ENCODE measurements at places on chromosomes 1 and 21.

DNA sequence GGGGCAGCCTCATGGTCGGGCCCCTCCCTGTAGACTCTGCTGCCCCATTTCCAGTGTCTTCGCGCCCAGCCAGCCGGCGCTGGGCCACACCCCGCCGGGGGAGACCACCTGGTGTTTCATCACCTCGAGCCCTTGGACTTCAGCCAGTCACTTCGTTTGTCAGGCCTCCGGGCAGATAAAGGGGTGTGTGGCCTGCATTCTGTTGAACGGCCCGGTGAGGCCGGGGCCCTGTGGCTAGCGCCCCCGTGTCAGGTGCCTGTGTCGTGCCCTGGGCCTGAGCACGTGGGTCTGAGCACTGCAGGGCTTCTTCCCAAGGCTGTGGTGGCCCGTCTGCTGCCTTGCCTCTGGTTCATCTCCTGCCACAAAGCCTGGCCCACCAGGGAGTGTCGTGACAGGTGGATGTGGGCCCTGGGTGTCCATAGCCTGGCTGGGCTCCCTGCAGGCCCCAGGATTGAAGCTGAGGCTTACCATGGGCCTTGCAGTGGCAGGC is 65.2 kb upstream of the DIP2A start:
- DNase-seq, result no peak

GRCh38 chr1:65026235-65026634 is 59.9 kb upstream of the JAK1 start:
- DNase-seq, result no peak

DNA sequence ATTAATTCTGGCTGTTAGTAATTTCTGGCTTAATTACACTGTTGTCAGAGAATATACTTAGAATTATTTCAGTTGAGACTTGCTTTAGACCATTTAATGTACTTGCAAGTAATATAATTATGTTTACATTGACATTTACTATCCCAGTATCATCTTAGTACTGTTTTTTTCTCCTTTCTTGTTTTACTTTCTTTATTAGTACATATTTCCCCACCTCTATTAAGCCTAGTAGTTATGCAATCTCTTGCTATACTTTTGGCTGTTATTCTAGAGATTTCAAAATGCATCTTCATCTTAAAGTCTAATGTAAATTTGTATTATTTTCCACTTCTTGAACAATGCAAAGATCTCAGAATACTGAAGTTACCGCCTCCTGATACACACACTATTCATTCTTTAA is 24.4 kb downstream of the BRWD1 start:
- DNase-seq, result no peak

- peak; percentile 81 for DNase-seq
Measured at GRCh38 chr1:169487133-169487532, 1.4 kb upstream of the SLC19A2 start.

DNA sequence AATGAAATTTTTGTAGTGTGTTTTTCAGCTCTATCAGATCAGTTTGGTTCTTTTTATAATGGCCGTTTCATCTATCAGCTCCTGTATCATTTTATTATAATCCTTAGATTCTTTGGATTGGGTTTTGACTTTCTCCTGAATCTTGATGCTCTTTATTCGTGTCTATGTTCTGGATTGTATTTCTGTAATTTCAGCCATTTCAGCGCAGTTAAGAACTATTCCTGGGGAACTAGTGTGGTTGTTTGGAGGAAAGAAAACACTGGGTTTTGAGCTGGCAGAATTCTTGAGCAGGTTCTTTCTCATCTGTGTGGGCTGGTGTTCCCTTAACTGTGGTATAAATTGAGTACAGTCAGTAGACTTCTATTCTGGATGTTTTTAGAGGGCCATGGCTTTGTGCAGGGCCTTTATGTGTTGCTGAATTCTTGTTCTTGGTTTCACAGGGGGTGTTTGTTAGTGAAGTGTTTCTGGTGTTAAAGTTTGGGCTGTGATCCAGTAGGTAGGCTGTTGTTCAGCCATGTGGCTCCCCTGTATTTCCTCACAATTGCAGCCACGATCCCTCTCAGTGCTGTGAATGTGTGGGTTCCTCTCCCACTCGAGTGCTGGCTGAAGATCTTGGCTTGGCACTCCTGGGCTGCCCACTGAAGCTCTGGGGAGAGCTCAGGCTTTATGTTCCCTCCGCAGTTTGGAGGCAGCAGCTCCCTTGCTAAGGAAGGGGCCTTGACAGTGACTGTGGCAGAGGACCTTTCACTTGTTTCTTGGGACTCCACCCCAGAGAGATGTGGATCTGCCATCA is 56.0 kb upstream of the CCDC190 start:
- DNase-seq, result no peak

- no peak for DNase-seq
Measured at GRCh38 chr1:17095141-17095540, 24.1 kb downstream of the PADI2 start.

DNA sequence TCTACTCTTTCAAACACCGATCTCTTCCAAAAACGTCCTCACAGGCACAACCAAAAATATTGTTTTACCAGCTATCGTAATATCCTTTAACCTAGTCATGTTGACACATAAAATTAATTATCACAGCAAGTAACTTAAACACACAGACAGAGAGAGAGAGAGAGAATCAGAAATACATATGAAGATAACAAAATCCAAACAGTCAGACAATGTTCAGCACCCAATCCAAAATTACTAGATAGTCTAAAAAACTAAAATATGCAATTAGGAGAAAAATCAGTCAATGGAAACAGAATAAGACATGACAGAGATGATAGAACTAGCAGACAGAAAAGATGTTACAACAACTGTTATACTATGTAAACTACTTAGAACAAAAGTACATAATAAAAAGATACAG is 537.7 kb downstream of the LMO4 start:
- no peak for DNase-seq

- DNase-seq, result no peak
Measured at GRCh38 chr21:44912158-44912473, 8.6 kb downstream of the ITGB2 start.

DNA sequence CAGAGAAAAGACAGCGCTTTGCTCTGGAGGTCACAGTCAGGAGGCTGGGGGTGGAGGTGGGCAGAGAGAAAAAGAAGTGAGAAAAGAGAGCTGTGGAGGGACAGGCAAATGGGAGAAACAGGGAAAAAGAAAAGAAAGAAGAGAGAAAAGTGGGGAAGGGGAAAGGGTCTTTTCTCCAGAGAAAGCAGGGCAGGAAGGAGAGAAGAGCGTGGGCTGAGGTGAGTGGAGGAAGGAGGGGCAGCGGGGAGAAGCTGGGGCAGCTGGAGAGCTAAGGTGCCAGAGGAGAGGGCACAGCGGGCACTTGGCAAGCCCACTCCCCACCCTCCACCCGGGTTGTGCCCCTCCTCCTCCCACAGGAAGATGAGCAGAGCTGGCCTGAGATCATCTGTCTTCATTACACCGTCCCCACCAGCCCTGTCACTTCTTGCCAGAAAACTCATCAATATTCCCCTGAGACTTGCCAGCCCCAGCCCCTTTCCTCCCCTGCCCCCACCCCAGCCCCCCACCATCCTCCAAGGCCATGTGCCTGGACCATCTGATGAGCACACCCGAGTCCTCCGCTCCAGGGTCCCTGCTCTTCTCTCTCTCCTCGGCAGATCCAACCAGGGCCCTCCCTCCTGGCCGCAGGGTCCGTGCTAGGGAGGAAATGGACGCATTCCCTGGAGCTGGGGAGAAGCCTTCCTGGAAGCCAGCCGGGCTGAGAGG is 17.0 kb upstream of the BLACAT1 start:
- no peak for DNase-seq

- no peak for DNase-seq
Measured at GRCh38 chr1:180358649-180359048, 128.6 kb downstream of the LHX4 start.

GRCh38 chr21:35390013-35390776 is 341.1 kb upstream of the RUNX1 start:
- peak; percentile 57 for DNase-seq

DNA sequence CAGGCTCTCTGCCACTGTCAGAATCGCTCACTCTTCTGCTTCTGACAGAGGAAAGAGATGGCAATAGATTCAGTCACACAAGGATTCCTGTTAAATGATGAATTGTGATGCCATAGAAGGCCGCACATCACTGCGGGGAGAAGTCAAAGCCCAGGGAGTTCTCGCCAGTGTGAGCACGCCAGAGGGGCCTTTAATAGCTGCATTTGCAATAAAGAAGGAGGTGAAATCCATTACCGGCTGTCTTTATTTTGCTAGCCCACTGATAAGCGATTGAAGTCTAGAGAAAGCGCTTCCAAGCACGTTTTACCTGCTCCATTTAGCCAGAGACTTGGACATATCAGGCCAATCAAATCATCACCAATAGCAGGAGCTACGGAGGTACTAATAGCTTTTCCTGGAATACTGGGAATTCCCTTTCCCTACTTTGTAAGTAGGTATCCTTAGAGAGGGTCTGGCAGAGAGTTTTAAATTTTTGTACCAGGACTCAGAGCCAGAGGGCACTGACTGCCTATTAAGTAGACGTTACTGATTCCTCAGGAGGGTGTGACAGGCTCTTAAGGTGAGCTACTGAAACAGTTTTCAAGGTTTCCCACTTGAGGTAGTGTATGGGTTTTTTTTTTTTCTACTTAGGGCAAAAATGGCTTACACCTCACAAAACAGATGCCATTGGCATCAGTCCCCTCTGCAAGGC is 10.2 kb upstream of the TARBP1 start:
- no peak for DNase-seq

- DNase-seq, result no peak
Measured at GRCh38 chr1:38371505-38371844, 324.9 kb upstream of the POU3F1 start.

DNA sequence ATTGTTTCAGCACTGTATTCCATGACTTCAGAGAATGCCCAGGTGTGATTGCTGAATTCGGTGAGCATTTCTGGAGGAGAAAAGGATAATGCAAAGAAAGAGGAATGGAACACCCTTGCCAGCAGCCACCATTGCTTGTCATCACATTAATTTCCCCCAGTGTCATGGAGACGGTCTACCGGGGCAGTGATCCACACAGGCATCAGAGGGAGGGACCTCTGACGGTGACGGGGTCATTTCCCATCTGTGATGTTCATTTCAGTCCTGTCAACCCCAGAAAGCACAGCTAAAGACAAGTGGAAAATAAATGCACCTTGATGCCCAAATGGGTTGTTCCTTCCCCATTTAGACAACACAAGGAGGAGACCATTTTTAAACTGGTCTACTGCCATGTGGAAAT is 376.4 kb downstream of the PCP4 start:
- DNase-seq, result no peak

Measured in DMS53 (cell line).